GM20000 (cell line): ENCODE measurements at places on chromosomes 11 and 22.

GRCh38 chr22:21994881-21995444 lies 12.4 kb upstream of the TOP3B start:
- no peak for DNase-seq

DNA sequence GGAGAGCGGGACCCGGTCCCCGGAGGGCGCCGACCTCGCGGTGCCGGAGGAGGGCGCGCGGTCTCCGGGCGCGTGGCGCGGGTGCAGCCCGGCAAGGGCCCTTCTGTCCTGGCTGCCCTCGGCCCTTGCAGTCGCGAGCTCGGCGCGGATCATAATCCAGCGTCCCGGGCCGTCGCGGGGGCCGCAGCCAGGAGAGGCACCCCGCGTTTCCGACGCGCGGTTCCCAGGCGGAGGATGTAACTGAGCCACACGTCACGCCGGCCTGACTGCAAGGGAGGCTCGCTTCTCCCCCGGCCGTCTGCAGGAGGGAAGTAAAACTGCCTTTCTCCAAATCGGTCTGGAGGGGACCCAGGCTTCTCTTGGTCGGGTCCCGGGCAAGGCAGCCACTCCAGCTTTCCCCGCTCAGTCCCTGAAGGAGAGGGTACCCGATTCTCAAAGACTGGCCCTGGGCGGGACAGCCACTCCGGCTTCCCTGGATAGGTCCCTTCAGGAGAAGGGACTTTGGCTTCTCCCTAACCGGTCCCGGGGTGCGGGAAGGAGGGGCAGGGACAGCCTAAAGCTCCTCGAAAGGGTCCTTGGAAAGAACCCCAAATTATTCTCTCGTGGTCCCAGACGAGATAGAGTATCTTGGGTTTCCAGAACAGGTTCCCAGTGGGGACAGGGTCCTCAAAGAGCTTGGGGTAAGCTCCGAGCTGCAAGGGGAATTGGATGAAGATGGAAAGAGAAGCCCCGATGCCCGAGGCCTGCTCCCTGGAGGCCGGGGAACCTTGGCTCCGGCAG lies 836 bp downstream of the SPON1 start:
- peak; percentile 42 for DNase-seq

DNA sequence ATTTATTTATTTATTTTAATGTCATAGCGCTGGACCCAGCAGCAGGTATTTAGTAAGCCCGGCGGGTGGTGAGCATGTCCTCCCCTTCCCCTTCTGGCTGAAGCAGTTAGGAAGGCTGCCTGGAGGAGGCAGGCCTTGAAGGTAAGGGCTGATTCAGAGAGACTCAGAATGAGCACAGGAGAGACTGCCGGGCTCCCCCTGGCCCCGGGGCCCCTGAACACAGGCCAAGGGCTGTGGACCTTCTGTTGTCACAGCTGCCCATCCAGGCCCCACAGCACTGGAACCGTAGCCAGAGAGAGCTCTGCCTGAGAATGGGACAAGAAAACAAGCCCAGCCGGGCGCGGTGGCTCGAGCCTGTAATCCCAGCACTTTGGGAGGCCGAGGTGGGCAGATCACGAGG lies 52.8 kb downstream of the KCNJ4 start:
- DNase-seq, result no peak

GRCh38 chr22:37392721-37393328 lies 34.5 kb downstream of the ELFN2 start:
- DNase-seq, result no peak

DNA sequence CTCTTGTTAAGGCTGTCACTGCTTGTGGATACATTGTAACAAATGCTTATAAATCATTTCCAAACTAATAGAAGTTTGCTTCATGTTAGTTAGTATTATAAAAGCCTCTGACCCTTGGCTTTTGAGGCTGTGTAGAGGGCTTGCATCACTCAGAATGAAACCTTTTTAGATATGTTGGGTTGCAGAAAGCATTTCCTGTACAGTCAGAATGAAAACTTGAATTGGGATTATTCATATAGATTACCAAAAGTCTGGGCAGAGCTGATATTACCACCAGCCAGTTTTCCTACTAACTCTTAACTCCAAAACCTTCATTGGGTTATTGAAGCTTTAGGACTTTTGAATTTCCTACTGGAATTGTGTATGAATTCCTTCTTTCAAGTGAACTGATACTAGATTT lies 12.0 kb downstream of the KMT2A start:
- peak; percentile 70 for DNase-seq

DNA sequence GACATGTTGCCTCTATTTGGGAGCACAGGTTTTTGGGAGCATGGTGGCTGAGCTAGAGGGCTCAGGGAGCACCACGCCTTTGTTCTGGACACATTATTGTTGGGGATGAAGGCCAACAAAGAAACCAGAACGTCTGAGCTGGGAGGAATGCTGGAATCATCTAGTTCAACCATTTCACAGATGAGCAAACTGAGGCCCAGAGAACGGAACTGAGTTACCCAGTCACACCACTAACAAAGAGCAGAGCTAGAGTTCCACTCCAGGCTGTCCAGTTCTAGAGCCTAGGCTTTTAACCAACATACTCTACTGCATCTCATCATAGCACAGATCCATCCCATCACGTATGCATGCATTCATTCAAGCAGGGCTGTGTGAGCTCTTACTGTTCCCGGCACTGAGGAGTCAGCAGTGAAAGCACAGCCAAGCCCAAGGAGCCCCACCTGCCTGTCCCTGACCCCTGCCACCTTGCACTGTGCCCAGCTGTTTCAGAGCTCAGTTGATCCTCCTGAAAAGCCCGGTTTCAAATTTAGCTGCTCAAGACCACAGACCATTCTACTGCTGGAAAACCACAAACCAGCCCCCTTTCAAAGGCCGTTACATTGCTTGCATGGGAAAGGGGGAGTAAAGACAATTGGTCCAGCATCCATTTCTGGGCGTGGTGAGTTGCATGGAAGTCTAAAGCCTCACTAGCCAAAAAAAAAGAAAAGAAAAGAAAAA lies 16.9 kb upstream of the TCF20 start:
- no peak for DNase-seq

- no peak for DNase-seq
These were observed 38.3 kb downstream of the DDX6 start for GRCh38 chr11:118752654-118753053.

GRCh38 chr11:83124636-83125424 lies 32.1 kb upstream of the PCF11 start:
- DNase-seq, result no peak
